ENCODE measurements at places on chromosomes 2 and 18.

DNA sequence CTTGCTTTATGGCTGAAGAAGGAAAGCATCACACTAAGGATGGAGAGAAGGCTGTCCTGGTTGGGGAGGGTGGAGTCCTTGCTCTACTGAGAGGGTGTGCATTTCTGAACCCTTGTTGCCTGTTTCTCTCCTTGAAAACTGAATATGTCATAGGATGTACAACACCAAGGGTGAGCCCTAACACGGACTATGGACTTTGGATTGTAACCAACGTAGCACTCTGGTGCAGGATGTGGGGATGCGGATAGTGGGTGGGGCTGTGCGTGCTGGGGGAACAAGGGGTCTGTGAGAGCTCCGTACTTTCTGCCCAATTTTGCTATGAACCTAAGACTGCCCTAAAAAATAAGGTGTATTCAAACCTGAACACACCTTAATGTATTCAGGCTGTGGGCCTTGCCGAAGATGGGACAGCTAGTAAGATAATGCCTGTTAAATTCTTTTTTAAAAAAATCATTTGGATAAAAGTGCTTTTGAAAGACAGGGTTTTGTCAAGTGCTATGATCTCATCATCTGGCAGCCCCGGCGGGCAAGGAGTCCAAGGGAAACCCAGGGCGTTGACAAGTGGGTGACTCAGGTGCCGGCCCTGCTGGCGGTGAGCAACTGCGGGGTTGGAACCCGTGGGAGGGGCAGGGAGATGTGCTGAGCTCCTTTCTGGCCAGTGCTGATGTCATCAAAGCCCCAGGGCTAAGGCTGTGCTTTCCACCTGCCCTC is 54.0 kb downstream of the GATA6 start:
- peak; percentile 98 for DNase-seq

- no peak for DNase-seq
These were observed 1383.2 kb downstream of the LRP1B start for GRCh38 chr2:140747665-140748064.

DNA sequence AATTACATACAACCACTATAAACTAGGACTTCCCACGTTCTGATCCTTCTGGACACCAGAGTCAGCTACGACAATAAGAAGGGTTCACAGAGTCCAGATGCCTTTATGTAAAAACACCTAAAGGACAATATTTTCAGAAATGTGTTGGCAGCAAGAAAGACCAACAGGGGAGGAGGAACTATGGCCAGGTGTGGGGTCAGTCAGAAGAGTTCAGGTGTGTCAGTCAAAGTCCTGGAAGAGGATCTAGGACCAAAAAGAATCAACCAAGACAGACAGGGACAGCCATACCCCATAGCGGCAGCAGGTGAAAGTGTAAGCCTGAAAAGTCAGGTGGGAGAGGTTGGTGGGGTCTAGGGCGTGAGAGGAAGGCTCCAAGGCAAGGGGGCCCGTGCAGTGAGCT is 38.0 kb upstream of the YPEL5 start:
- no peak for DNase-seq

- DNase-seq = no peak
These were observed 10.9 kb upstream of the GLS start for GRCh38 chr2:190869721-190870120.

DNA sequence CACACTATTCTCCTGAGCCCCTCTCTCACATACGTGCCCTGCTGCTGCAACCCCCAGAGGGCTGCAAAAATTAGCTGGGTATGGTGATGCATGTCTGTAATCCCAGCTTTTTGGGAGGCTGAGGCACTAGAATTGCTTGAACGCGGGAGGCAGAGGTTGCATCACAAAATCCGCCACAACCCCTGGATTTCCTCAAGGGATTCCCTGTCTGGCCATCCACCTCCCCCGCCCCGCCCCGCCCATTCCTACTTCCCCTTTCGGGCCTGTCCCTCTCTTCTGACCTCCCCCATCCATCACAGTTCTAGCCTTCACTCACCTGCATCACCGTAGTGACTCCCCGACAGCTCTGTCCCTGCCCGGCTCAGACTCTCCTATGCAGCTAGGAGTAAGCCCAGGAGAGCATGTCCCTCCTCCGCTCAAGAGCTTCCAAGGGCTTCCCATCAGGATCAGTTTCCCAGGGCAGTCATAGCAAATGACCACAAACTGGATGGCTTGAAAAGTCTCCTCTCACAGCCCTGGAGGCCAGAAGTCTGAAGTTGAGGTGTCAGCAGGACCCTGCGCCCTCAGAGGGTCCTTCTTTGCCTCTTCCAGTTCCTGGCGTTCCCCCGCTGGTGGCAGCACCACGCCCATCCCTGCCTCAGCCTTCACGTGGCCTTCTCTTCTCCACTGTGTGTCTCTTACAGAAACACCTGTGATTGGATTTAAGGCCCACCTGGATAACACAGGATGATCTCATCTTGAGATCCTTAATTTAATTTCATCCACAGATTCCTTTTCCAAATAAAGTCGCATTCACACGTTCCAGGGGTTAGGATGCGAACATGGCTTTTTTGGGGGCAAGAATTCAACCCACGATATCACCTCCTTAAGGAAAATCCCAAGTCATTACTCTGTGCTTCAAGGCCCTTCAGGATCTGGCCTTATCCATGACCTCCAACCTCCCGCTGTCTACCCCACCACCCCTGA is 58.5 kb downstream of the HS1BP3 start:
- DNase-seq = no peak

GRCh38 chr18:58303363-58303762 is 259.3 kb downstream of the NEDD4L start:
- DNase-seq = no peak

GRCh38 chr2:239239607-239240413 is 161.0 kb downstream of the HDAC4 start:
- DNase-seq = no peak

GRCh38 chr2:181857483-181857882 is 34.0 kb upstream of the ITPRID2 start:
- DNase-seq = peak; percentile 30

GRCh38 chr2:64023485-64024258 is 4.4 kb upstream of the VPS54 start:
- no peak for DNase-seq

DNA sequence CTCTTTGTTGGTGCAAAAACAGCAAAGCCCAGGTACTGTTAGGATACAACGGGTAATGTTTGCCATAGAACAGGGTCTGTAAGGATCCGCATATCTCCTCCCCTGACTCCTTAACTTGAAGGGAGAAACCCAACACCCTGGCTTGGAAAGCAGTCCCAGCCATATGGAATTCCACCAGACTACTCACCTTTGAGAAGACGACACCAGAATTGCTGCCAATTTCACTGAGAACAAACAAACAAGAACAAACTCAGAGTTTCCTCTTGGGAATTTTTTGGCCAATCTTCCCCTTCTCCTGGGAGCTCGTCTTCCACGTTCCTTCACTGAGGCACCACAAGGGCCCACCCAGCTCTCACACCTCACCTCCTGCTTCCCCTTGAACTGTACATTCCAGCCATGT is 29.2 kb downstream of the CAPN14 start:
- no peak for DNase-seq

GRCh38 chr2:236169151-236169721 is 1.1 kb upstream of the GBX2 start:
- DNase-seq = no peak

DNA sequence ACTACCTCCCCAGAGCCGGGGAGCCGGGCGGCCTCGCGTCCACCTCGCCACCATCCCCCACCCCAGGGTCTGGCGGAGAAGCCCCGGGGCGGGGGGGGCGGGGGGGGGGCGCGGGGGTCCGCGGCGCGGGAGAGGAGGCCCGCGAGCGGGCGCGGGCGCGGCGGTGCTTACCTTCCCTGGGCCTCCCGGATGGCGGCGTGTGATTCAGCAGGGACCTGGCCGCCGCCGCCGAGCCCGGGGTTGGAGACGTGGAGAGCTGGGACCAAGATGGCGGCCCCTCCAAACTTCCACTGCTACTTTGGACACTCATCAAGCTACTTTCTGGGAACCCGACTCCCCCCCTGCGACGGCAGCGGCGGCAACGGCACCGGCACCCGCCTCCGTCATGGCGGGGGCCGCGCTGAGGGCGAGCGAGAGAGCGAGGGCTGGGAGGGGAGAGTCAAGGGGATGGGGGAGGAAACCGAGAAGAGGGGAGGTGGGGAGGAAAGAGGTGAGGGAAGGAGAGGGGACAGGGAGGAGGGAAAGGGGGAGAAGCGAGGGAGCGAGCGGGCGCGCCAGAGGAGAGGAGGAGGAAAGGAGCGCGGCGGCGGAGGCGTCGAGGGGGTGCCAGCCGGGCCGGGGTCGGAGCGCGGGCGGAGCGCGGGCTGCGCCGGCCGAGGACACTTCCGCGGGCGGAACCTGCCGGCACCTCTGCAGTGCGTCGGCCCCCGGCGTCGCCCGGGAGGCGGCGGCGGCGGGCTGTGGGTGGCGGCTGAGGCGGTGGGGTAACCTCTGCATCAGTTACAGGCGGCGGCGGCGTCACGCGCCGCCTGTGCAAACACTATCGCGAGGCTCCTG is at the start of gene TLK1:
TSS of gene TLK1 (minus strand) at position 775 of the 837 bp plus-strand sequence. CDS start at position 310, 465 bp downstream.
- DNase-seq = peak; percentile 49

DNA sequence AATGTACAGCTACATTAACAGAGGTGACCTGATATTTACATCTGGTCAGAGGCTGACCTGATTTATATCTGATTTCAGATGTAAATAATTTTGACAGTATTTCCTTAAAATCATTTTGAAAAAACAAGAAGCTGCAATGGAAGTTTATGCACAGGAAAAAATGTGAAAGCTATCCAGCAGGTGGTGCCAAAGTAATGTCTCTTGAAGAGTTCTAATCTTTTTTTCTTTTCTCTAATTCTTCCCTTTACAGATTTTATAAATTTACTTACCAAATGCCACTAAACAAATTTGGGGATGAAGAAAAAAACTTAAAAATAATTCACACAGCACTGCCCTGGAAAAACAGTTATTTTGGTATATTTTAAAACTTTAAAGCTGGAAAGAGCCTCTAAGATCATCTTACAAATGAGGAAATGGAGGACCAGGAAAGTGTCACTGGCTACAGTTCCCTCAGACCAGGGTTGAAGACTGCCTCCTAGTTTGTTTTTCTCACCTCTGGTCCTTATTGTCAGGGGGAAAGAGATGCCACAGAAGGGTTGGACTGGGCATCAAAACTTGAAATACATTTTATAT is 16.4 kb upstream of the FBLN7 start:
- peak; percentile 53 for DNase-seq

DNA sequence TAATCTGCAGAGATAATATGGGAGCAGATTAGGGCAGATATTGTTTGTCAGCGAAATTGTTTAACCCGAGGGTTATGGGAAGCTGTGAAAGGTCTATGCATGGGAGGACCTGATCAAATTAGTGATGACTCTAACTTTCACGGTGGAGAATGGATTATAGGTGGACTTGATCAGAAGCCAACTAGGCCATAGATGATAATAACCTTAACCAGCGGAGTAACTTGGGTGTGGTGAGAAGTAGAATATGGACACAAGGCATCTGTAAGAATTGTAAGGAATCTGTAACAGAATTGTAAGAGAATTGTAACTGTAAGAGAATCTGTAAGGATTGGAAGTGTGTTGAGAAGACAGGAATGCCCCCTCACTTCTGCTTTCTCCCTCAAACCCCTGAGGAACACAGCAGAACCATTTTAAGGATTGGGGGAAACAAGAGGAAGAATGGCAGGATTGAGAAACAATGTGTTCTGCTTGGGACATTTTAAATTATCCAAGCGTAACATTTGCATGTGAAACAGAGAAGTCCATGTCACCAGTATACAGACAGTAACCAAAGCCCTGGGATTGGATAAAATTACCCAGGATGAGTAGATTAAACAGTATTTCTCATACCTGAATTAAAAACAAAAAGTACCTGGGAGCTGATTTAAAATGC is 14.9 kb upstream of the SLC39A10 start:
- no peak for DNase-seq

- peak; percentile 47 for DNase-seq
These were observed 13.2 kb downstream of the ZNF804A start for GRCh38 chr2:184611361-184612085.

Data from A172 (cell line).